ENCODE measurements at places on chromosomes 1 and 21. TPM values are rescaled to one million over a fixed set of nuclear protein-coding genes. Genes with fewer than 3 reads are reported as not detected.

- no peak for DNase-seq
These were observed 65.7 kb upstream of the CNTN2 start for GRCh38 chr1:204977318-204977717.

DNA sequence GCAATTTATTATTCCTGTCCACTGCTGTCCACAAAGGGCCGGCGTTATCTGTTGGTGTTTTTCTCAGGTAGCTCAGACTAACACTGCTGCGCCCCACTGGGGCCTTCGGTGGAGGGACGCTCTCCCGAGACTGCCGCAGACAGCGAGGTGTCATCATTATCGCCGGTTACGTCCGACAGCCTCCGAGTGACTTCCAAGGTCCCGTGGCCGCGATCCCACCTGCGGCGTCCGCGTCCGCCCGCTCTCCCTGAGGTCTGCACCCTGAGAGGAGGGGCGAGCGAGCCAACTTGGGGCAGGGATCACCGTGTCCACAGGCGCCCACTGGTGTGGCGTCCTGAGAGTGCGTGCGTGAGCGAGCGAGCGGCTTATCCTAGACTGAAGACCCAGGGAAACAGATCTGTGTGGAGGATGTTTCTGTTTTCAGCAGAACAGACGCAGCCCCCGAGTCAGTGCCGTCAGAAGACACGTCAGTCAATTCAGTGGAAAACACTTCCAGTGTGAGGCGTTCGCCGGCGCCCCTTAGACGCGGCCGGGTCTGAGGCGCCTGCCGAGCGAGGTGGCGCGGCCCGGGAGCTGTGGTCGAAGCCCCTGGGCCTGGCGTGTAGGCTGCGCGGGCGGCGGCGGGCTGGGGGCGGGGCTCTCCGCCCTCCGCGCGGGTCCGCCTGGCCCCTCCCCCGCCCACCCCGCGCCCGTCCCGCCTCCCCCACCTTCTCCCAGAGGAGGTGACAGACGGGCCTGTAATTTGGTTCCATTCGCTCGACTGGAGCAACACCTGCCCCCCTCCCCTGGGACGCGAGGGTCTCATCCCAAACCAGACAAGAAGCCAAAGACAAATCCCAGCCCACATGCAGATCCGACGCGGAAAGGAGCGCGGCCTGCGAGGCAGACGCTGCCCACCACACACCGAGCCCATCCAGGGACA, 12.6 kb downstream of the NHLH2 start:
- no peak for DNase-seq

DNA sequence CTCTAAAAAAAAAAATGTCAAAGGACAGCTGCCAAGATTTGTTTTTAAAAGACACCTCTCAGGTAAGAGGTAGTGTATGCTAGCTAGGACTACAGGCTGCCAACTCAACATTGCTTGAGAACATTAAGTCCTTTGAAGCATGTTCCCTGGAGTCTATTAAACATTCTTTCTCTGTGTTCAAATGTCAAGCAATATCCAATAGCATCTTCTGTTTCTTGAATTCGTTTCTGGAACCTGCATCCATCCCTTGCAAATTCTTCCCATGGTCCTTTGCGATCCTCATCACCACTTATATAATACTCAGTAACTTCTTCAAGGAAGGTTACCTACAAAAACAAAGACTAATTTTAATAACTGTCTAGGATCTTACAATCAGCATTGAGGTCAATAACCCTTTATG, 5.6 kb downstream of the PPP1R15B start:
- no peak for DNase-seq

GRCh38 chr1:232319518-232320210, 310.3 kb downstream of the SIPA1L2 start:
- DNase-seq = no peak

DNA sequence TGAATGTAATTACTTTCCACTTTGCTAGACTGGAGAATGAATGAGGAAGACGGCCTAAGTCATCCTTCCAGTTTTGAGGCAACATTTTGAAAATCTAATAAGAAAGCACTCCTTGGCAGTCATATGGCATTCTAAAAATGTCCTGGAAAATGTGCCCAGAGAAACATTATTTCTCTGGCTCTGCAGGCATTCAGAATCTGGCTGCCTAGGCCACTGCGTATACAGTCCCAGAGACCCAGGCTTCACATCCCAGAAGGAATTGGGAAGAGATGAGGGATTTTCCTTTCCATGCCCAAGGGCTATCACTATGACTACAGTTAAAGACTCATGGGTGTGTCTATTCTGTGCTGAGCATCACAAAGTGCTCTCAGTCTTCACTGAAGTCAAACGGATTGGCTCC, 92.9 kb downstream of the BEND5 start:
- no peak for DNase-seq

The VCAM1 gene
- total RNA-seq = 54.9 TPM

The TRMT13 gene
- total RNA-seq = 7.6 TPM

The GBP7 gene
- not detected for total RNA-seq

The A3GALT2 gene
- total RNA-seq = not detected

The OR2AK2 gene
- total RNA-seq = not detected

The PLEKHN1 gene
- 1.2 TPM for total RNA-seq
